ENCODE measurements at places on chromosomes 1 and 21.

GRCh38 chr1:95168761-95169351 lies 51.7 kb downstream of the TLCD4 start:
- DNase-seq: no peak

DNA sequence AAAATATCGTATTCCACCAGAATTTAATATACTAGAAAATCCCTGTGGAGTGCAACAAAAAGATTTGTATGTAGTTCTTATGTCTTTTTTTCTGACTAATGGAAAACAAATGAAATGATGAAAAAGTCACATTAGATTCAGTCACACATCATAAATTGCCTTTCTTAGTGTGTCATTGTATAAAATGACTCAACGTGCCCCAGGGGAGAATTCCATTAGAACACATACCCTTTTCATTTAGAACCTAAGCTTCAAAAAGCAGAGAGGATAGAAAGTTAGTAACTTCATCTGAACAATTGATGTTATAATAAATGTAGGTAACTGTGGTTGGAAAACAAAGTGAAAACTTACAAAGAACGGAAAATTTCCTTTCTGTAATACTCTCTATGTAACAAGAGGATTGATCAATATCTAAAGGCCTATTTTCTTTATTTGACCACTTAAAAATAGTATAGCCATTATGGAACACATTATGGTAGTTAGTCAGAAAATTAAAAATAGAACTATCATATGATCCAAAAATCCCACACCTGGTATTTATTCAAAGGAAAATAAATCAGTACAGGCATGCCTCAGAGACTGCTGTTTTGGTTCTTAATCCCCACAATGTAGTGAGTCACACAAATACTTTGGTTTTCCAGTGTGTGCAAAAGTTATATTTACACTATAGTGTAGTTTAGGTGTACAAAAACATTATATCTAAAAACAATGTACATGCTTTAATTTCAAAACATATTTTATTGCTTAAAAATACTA lies 1016.1 kb downstream of the KCNT2 start:
- DNase-seq: no peak

DNA sequence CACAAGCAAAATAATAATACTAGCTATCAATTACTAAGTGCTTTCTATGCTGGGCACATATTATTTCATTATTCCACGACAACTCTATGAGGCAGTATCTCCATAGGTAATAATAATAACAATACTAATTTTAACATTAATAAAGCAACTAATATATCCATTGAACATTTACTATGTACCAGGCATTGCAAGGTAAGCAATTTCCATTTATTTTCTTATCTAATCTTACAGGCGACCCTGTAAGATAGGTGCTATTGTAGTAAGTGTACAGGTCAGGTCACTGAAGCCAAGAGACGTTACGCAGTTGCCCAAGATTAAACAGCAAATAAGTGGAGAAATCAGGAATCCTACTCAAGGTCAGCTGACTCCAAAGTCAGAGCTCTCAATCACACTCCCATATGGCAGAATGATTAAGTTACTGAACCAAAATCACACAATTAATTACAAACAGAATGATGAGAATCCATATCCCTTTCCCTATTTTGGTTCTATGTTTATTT lies 198.4 kb downstream of the SLC45A1 start:
- no peak for DNase-seq

DNA sequence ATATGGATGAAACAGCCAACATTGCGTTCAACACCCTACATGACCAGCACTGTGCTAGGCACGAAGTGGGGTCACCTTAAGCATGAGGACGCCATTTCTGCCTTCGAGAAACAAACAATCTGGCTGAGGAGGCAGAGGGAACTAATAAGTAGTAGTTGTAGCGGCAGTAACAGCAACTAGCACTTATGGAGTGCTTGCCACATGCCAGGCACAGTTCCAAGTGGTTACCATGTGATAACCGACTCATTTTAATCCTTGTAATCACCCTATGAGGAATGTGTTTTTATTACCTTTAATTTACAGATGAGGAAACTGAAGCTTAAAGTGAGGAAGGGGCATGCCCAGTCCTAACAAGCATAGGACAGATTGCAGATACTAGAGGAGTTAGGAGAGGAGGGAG lies 33.7 kb downstream of the KCND3 start:
- DNase-seq: no peak

GRCh38 chr1:34404804-34405203 lies 228.1 kb downstream of the C1orf94 start:
- no peak for DNase-seq

DNA sequence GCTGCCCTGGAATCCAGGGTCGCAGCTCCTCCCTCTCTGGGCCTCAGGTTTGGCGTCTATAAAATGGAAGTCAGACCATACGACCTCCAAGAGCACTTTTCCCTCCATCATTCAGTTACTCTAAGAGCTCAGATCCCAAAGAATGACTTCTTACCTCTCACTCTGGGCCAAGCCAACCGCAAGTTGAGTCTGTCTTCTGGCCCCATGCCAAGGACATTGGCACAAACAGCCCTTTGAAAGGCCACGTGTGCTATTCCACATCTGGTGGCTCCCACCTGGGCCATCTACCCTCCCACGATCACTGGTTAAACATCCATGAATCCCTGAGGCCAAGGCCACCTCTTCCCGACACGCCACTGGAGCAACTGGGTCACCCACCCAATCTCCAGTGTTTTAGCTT lies 12.4 kb downstream of the SLC2A7 start:
- no peak for DNase-seq

DNA sequence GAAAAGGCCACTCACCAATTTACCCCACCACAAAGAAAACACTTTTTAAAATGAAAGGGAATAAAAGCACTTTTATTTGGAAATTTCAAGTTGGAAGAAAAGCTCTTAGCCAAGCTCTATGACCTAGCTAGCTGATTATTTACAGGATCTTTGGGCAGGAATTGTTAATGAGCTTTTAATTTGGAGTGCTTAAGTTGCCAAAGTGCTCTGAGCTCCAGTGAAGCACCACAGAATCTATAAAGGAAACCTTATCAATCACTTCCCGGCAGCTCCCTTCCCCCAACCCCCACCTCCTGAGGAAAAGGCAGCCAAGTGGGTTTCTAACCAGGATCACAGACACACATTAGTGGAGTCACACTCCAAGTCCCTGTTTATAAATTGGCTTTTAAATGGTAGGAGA lies 1.5 kb downstream of the ERI3 start:
- no peak for DNase-seq

GRCh38 chr21:32412162-32413014 lies at the start of gene EVA1C:
TSS of gene EVA1C (plus strand) at chr21:32412706. CDS start at chr21:32412854, 148 bp downstream.
- no peak for DNase-seq

GRCh38 chr1:151897991-151898431 lies 11.3 kb downstream of the THEM4 start:
- no peak for DNase-seq

- DNase-seq: no peak
These were observed 20.9 kb downstream of the HLCS start for GRCh38 chr21:36945496-36946138.

GRCh38 chr1:226480461-226480860 lies 68.1 kb upstream of the STUM start:
- no peak for DNase-seq

DNA sequence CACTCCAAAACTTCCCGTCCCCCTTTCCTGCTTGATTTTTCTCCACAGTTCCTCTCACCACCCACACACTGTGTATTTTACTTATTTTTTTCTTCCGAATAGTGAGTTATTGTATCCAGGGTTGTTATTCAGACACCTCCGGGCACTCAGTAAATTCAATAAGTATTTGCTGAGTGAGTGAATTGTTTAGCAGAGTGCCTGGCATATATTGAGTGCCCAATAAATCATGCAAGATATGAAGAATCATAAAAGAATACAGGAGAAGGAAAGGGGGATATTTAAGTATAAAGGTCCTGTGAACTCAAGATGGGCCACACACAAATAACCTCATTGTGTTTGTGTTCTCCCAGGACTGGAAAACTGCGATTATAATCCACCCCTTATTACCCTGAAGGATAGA lies 139.9 kb downstream of the GALNT2 start:
- DNase-seq: no peak

- no peak for DNase-seq
These were observed 52.3 kb upstream of the DUSP10 start for GRCh38 chr1:221794079-221794670.

DNA sequence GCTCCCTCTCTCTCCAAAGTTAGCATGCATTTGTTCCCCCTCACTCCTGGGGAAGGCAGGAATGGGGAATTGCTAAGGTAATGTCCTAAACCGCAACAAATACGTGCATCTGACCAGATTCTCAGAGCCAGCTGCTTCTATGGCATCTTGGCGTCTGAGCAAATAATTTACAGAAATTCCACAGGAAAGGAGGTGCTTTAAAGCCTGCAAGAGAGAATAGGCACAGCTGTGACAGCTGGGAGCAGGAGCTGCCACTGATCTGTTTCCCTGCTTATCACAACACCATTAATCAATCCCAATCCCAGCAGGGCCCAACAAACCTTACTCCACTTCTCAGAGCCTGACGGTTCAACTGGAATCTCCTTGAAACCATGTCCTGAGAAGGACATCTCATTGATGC lies 83.5 kb upstream of the ZNF281 start:
- no peak for DNase-seq

DNA sequence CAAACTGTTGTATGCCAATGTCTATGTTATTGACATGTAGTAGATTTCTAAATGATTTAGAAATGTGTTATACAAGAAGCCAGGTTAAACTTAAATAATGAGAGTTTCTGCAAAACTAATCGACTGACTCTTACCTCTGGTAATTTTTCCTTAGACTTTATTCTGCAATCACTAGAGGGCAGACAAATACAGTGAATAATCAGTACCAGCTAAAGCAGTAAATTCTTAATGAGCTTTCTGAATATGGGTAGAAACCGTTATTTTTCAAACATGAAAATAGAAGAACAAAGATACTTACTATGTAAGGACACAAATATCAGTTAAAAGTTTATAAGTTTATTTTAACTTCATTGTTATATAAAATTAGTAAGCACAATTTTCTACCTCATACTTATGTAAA lies 97.9 kb upstream of the RGS1 start:
- DNase-seq: no peak

DNA sequence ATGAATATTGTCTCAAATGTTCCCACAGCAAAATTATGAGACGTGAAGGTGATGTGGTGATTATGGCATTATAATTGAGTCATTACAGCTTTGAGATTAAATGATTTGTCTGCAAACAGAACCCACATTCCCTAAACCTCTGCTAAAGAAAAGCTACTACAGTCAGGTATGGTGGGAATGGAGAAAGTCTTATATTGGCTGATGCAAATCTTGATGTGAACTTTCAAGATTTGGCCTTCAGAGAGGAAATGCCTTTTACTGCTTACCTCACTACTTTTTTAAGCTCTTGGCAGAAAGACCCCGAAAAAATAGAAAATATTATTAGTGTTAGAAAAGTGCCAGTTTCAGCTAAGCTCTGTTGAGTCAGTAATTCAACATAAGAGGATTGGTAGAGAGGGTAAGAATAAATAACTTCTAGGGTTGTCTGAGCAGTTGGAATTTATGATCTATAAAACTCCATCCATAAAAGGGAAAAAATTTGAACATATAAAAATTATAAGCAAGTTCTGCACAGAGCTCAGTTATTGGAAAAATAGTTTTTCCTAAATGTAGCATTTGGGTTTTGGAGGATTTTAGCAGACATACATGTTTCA lies 47.8 kb upstream of the RGS5 start:
- DNase-seq: no peak

DNA sequence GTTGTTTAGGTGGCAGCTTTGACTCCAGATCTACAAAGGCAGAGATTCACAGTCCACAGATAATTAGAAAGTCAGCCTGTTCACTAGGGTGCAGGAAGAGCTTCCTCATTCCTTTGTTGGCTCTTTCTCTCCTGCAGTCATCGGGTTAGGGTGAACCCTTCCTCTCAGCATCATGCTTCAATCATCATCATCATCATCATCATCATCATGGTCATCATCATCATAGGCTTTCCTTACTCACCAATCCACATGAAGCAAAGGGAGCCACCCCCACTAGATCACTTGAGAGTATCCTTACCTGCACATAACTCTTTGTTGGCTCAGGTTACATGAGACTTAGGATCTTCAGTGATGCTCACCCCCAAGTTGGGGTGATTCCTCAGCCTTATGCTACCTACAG lies 19.0 kb downstream of the MPZ start:
- DNase-seq: no peak

GRCh38 chr1:119626841-119627240 lies 21.2 kb downstream of the ZNF697 start:
- DNase-seq: no peak

GRCh38 chr1:203135636-203136305 lies 8.2 kb downstream of the ADORA1 start:
- DNase-seq: no peak

DNA sequence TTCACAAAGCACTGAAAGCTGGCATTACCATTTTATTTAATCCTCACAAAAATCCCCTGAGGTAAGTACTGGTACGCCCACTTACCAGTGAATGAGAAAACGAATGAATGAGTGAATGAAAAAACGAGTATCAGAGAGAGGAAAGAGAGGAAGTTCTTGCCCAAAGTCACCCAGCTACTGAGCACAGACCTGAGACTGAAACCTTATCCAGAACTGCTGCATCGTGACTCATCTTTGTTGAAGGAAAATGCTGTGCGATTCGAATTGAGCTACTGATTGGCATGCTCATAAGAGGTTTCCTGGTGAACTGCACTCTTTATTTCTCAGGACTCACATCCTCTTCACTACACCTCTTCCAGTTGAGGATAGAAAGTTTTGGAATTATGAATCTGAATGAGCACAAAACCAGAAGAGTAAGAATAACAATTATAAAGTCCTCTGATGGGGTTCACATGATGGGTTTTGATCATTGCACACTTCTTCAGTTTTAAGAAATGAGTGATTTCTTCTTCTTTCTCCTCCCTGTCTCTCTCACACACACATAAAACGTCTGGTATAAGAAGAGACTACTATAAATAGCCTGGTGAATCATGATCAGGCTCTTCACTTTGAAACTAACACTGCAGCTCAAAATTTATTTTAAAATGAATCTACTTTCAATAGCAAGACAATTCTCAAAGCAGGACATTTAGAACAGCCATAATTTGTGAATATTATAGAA lies 32.1 kb downstream of the IL12RB2 start:
- DNase-seq: no peak

- DNase-seq: no peak
These were observed 169.8 kb downstream of the C1orf21 start for GRCh38 chr1:184556665-184557064.

DNA sequence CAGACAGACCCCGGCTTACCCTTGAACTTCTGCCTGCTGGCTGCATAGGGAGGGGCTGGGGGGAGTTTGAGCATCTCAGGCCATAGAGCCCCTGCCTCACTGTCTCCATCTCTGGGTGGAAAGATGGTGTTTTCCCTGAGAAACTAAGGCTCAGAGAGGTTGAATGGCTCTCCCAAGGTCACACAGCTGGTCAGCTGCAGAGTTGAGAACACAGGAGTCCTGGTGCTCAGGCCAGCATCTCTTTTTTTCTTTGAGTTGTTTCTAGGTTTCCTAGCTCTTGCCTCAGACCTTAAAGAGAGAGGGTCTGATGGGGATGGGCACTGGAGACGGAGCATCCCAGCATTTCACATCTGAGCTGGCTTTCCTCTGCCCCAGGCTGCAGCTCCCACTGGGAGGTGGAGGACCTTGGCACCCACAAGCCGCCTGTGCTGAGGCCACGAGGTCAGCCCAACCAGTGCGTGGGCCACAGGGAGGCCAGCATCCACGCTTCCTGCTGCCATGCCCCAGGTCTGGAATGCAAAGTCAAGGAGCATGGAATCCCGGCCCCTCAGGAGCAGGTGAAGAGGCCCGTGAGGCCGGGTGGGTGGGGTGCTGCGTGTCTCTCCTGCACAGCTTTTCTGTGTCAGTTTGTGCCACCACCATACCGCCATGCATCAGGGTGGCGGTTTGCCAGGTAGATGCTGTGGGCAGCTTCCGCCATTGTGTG lies 21.8 kb downstream of the PCSK9 start:
- no peak for DNase-seq

GRCh38 chr1:44661781-44662682 lies 12.2 kb downstream of the TMEM53 start:
- DNase-seq: no peak
